Neural crest cell (in vitro differentiated cells): ENCODE measurements at places on chromosomes 16 and 17. TPM values are rescaled to one million over a fixed set of nuclear protein-coding genes. Genes with fewer than 3 reads are reported as not detected.
A peak's percentile ranks its signal among the peaks of the same experiment; 100 is the strongest.

- no peak overlapping the region for H3K4me3 ChIP-seq
- no peak for DNase-seq
- no peaks in the 10 kb centered on the region for H3K4me1 ChIP-seq
- H3K27ac ChIP-seq = no peak overlapping the region
- H3K36me3 ChIP-seq = no peaks in the 10 kb centered on the region
- H3K27me3 ChIP-seq = no peaks in the 10 kb centered on the region
Measured at GRCh38 chr17:60704170-60704569, 26.5 kb downstream of the BCAS3 start.

DNA sequence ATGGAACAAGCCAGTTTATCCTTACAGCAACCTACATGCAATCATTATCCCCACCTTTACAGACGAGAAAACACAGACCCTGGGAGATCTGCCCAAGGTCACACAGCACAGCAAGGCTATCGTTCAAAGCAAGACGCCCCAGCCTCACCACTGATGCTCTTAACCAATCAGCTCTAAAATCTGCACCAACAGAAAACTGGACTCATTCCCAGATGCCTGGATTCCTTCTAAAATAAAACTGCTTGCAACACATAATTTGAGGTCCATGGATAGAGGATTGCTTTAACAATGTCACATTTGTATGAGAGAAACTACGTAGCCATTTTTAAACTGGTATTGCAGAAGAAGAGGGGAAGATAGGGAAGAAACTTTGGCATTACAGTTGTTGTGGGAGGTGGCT, 6.8 kb downstream of the COTL1 start:
- H3K4me3 ChIP-seq = peak overlapping the region; percentile 28
- H3K36me3 ChIP-seq = peaks cover 17% of the 10 kb centered on the region
- H3K27me3 ChIP-seq = no peaks in the 10 kb centered on the region
- peaks cover 72% of the 10 kb centered on the region for H3K4me1 ChIP-seq
- DNase-seq = no peak
- H3K27ac ChIP-seq = peak overlapping the region; percentile 25

GRCh38 chr17:83012200-83012785, 67.1 kb upstream of the METRNL start:
- H3K4me1 ChIP-seq = no peaks in the 10 kb centered on the region
- no peak overlapping the region for H3K27ac ChIP-seq
- no peaks in the 10 kb centered on the region for H3K27me3 ChIP-seq

DNA sequence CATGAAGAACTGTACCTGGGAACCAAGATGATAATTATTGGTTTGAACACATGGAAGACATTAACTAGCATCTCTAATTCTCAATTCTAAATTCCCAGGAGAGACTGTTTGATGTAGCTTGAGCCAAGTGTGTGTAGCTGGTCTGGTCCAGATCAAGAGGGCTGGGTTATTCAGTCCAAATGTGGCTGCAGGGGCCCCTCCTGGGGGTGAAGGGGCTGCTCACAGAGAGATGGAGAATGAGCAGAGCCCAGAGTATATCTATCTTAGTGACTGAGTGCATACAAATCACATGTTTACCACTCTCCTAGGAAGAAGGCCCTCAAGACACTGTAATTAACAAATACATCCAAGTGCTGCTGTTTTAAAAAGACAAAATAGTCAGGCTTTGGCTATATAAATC, 50.4 kb downstream of the HS3ST2 start:
- H3K27ac ChIP-seq = no peak overlapping the region
- no peak for DNase-seq
- no peaks in the 10 kb centered on the region for H3K36me3 ChIP-seq
- H3K27me3 ChIP-seq = peaks cover 23% of the 10 kb centered on the region

GRCh38 chr16:3266873-3267537, 10.6 kb upstream of the MEFV start:
- no peak for DNase-seq
- H3K27ac ChIP-seq = no peak overlapping the region
- H3K4me3 ChIP-seq = peak overlapping the region; percentile 38
- H3K36me3 ChIP-seq = peaks cover 3% of the 10 kb centered on the region

DNA sequence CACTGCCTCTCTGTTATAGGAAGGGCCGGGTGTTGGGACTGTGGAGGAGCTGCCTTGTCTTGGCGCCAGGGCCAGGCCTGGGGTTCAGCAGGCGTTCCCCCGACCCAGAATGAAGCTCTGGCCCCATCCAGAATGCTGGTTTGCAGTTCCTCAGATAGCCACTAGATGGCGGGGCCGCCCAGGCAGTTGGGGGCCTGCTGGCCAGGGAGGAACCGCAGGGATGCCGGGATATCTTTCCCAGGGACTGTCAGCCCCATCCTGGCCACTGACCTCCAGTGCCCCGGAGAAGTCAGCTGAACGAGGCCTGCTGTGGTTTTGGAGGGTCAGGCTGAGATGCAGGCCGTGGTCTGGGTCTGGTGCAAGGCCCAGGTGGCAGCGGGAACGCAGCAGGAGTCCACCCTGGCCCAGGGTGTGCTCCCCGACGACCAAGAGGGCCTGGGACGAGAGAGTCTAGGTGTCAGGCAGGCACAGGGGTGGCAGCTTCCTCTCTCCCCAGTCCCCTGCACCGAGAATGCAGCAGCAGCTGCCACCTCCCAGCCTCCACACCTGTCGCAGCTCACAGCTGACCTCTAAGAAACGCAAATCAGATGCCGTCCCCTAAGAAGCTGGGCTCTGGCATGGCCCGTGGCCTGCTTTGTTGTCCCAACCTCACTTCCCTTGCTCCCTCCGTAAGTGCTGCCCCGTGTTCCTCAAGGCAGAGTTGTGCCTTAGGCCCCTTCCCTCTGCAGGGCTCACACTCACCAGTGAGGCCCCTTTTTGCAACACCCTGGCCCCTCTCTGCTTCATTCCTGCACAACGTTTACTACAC, 51.2 kb downstream of the RMI2 start:
- H3K36me3 ChIP-seq = no peaks in the 10 kb centered on the region
- H3K4me1 ChIP-seq = peaks cover 3% of the 10 kb centered on the region
- DNase-seq = peak; percentile 93
- H3K27me3 ChIP-seq = no peaks in the 10 kb centered on the region

HYDIN gene
- total RNA-seq = 7.5 and 7.8 TPM in 2 replicates

DNA sequence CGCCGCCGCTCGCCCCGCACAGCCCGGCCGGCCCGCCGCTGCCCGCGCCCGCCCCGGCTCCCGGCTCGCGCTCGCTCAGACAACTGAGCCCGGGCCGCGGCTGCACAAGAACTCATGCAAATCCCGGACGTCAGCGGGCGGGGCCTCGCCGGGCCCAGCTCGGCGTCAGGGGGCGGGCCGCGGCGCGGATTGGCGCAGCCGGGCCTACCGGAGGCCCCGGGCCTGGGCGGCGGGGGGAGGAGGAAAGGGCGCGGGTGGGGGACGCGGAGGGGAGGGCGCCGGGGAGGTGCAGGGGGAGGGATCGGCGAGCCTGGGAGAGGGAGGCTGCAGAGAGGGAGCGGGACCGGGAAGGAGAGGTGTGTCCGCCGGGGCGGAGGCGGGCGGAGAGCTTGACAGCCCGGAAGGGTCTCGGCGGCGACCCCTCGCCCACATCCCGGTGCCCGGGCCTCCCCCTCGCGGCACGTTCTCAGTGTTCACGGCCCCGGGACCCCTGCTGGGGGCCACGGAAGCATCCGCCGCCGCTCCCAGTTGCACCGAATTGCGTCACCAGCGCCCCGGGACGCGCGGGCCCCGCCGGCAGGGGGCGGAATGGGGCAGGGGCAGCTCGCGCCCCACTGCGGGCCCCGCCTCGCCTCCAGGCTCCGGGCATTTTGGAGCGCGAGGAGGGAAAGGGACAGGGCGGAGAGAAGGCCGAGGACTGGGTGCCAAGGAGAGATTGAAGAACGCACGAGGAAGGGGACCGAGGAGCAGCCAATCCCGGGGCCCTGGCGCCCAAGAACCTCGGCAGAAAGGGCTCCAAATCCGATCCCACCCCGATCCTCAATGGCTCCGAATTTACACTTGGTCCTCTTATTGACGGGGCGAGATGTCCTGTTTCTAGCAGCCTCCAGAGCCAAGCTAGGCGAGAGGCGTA, at the start of gene CBX4:
Gene CBX4 (minus strand): TSS at position 85 of the 913 bp plus-strand sequence. CDS start 189 bp downstream, outside the sequence.
- H3K4me3 ChIP-seq = peak within 1 kb of the TSS; percentile 97
- peaks cover 66% of the 10 kb centered on the region for H3K27me3 ChIP-seq
- peaks cover 29% of the 10 kb centered on the region for H3K4me1 ChIP-seq

DNA sequence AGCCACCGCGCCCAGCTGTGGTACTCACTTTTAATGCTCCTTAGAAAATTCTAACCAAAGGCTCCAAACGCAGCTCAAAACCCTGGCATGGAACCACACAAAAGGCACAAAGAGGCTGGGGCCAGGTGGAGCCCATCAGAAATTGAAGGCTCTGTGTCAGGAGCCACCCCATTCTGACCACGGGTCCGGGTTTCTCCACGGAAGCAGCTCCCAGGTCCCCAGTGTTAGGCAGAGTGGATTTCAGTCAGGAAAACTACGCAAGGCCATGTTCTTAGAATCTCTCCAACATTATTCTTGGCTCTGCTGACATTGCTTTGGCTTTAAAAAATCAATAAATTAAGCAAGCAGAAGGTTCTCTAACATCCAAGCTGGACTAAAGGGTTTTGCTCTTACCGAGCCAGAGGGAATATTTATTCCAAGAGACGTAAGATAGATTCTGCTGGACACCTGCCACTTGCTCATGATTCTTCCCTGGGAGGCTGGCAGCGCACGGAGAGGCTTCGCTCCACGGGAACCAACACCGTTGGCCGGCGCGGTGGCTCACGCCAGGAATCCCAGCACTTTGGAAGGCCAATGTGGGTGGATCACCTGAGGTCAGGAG, 93.5 kb downstream of the NXN start:
- no peak for DNase-seq
- H3K4me1 ChIP-seq = peaks cover 64% of the 10 kb centered on the region
- no peaks in the 10 kb centered on the region for H3K27me3 ChIP-seq
- H3K4me3 ChIP-seq = no peak overlapping the region
- no peak overlapping the region for H3K27ac ChIP-seq

- H3K4me3 ChIP-seq = no peak overlapping the region
- H3K4me1 ChIP-seq = peaks cover 5% of the 10 kb centered on the region
- H3K27ac ChIP-seq = no peak overlapping the region
- no peaks in the 10 kb centered on the region for H3K36me3 ChIP-seq
- no peaks in the 10 kb centered on the region for H3K27me3 ChIP-seq
Measured at GRCh38 chr16:50989047-50989446, 162.0 kb downstream of the SALL1 start.

TBC1D26 gene
- 1.9 and 3.0 TPM in 2 replicates for total RNA-seq

DNA sequence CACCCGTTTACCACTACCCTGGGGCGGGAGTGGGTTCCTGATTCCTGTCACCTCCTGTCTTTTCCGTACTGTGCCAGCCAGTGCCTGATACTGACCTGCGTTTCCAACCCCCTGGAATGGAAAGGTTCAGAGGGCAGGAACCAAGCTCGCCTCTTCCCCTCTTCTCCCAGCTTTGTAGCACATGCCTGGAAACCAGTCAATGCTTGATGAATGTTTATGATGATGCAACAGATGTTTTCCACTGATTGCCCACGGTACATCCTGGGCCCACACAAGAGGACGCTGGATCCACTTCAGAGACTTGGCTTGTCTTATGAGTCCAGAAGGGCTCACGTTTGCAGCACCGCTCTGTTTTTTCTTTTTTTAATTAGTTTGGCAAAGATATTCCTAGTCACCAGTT, 262.0 kb downstream of the CPPED1 start:
- no peak overlapping the region for H3K4me3 ChIP-seq
- no peaks in the 10 kb centered on the region for H3K36me3 ChIP-seq
- H3K27ac ChIP-seq = no peak overlapping the region
- no peaks in the 10 kb centered on the region for H3K27me3 ChIP-seq

DNA sequence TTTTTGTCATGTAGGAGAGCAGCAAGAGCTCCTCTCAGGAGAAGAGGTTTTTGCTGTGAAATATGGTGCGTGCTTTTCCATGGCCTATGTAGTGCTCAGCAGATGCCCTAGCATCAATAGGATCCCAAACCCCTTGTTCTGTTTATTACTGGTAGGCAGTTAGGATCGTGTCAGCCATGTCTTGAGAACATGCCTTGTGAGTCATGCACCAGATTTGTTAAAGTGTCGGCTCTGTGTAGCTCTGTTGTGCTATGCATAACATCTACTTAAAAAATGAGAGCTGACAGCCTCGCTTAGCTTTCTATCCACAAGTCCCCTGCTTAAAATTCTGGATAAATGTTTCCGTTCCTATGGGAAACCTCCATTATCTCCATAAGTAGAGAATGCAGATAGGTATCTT, 4.4 kb upstream of the EIF4A3 start:
- peak overlapping the region; percentile 79 for H3K4me3 ChIP-seq
- H3K4me1 ChIP-seq = peaks cover 36% of the 10 kb centered on the region
- DNase-seq = no peak

DNA sequence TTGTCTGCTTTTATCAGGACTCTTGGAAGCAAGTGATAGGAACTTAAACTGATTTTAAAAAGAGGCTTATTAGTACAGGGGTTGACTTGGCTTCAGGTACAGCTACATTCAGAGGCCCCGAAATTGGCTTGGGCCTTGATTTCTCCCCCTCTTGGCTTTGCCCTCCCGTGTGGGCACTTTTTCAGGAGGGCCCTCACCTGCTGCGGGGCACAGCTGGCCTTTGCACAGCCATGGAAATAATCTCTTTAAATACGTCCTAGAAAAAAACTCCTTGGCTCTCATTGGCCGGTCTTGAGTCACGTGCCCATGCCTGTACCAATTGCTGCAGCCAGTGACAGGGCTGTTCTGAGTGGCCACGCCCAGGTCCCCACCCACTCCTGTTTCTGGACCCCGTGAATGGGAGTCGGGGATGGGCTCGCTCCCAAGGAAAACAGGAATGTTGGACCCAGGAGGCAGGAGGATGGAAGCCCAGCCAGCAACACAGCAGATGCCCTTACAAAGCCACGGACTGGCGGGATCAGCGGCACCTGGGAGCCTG, 15.0 kb downstream of the CA5A start:
- H3K4me1 ChIP-seq = peaks cover 2% of the 10 kb centered on the region
- H3K36me3 ChIP-seq = no peaks in the 10 kb centered on the region
- peaks cover 2% of the 10 kb centered on the region for H3K27me3 ChIP-seq
- no peak overlapping the region for H3K27ac ChIP-seq

DNA sequence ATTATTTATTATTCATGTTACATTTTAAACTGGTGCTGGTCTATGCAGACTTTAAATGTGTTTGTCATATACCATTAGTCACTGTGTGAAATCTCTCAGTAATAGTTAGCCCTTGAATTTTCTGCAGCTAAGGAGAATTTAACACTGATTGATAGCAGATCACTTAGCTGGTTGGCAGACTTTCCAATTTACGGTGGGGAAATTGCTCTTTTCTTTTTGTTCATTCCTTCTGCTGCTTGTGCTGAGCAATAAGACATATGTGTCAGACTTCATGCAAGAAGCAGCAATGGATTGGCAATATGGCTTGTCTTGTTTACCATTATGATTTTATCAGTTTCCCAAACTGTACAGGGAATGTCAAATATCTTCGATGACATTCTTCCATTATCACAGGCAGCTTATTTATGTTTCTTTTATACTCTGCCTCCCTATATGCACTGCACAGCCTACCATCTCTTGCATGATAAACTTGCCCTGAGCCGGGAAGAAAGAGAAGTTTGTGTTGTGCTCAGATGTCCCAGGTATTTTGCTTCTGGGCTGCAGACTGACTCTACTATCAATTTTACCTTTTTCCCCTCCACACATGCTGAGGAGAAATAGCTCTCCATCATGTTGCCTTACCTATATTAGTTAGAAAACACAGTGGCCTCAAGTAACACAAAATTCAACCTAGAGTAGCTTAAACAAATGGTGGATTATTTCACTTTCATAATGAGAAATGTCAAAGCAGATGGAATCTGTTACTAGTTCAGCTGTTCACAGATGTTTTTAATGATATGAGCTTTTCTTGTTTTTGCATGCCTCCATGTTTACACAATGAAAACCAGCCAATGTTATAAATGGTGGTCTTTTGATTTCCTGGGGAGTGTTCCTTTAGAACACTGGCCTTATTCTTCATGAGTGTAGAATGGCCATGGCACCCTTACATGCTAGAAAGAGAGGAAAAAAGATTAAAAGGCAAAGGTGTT, 968.1 kb upstream of the GOT2 start:
- H3K27me3 ChIP-seq = no peaks in the 10 kb centered on the region
- no peak overlapping the region for H3K4me3 ChIP-seq
- no peaks in the 10 kb centered on the region for H3K4me1 ChIP-seq
